ENCODE measurements at places on chromosomes 1 and 21.

DNA sequence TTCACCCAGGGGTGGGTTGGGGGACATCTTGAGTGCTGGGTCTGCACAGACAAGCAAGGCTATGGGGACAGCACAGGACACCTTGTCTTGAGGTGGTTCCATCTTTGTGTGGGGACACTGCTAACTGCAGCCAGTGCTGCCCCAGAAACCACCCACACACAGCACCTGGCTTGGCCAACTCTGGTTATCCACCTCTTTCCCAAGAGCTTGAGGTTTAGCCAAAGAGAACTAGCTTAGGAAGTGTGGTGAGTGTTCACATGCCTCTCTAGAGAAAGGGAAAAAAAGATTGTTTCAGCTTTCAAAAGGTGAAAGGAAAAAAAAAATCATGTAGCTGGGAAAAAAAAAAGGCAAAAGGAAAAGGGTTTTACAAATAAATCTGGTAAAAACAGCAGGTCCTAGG lies 32.4 kb downstream of the BCAR3 start:
- DNase-seq: no peak

- DNase-seq: no peak
Observed at GRCh38 chr21:42456457-42456856, 39.6 kb downstream of the RSPH1 start.

GRCh38 chr1:110505596-110505995 lies 13.4 kb downstream of the KCNA10 start:
- no peak for DNase-seq

DNA sequence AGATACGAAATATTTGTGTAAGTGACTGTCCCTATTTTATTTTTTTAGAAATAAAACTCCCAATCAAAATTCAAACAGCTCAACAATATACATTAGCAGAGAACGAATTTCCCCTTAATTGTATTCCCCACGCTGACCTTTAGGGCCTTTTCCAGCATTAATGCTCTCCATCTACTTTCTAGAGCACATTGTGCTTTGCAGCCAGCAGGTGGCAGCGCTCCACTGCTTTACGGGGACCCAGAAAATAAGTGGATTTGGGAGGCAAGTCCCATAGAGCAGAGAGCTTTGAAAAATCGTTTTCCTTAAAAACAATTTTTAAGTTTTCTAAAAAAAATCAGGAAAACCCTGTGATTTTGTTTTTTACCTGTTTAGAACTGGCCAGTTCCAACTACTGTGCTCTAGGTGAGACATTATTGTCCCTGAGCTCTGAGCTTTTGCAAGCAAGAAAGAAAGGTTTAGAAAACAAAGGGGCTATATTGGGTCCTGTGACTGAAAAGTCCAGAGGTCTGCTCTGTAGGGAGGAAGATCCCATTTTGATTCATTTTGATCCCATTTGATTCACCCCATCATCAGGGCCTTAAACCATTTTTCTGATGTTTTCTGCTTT lies 144.4 kb upstream of the ZNF644 start:
- DNase-seq: peak; percentile 2

- DNase-seq: no peak
Observed at GRCh38 chr1:100142343-100142742, 9.4 kb downstream of the TRMT13 start.

GRCh38 chr21:31406510-31406909 lies 62.4 kb upstream of the TIAM1 start:
- no peak for DNase-seq

DNA sequence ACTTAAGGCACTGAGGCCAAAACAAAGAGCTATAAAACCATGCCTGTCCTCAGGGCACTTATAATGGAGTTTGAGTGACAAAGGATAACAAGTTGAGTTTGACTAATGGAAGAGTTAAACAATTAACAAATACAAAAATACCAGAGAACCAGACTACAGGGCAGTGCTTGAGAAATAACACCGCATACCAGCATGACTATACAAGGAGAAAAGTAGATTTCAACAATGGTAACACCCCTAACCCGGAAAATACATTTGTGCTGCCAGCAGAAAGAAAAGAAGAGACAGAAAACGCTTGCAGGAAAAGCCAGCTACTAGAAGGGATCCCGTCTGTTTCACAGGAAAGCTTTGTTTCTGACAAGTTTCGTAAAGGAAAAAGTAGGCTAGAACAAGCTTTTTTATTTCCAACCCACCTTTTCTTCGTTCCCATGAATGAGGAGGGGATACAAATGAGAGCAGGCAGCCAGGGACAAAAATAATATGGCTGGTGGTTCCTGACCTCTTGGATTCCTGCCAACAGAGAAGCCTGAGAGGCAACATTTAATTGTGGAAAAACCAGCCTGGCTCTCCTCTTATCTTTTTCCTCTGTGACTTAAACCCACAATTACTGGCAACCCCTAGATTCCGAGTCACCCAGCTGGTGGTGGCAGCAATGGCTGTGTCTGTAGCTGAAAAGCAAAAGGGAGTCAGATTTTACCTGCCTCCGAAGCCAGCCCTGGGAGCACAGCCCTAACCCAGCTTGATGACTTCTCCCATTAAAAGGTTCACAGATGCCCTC lies 56.5 kb downstream of the WLS start:
- DNase-seq: no peak

DNA sequence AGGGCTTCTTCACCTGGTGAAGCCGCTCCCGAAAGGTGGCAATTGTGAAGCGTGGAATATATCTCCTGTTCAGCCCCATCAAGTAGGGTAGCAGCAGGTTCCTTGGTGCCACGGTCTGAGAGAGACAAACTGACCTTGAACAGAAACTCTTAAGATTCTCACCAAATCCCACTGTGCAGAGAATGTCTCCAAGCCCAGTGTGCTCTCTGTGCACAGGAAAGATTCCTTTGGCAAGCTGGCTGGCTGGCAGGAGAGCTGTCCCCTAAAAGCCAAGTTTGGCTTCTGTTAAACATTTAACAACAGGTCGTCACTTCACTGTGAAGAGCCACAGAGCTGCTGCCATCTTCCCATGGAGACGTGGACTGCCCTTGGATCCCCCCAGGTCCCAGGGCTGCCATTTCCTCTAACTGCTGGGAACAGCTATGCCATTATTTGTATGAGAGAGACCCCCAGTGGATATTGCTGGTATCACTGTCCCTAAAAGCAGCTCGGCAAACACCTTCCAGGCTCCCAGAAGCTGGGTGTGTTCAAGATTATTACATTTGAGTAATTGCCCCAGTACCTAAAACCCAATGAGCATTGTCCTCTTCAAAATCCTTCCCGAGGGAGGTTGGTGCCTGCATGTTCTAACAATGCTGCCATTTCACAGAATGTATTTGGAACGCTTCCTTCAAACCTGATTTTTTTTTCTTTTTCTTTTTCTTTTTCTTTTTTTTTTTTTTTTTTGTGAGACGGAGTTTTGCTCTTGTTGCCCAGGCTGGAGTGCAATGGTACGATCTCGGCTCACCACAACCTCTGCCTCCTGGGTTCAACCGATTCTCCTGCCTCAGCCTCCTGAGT lies 71.8 kb downstream of the CD58 start:
- DNase-seq: no peak

DNA sequence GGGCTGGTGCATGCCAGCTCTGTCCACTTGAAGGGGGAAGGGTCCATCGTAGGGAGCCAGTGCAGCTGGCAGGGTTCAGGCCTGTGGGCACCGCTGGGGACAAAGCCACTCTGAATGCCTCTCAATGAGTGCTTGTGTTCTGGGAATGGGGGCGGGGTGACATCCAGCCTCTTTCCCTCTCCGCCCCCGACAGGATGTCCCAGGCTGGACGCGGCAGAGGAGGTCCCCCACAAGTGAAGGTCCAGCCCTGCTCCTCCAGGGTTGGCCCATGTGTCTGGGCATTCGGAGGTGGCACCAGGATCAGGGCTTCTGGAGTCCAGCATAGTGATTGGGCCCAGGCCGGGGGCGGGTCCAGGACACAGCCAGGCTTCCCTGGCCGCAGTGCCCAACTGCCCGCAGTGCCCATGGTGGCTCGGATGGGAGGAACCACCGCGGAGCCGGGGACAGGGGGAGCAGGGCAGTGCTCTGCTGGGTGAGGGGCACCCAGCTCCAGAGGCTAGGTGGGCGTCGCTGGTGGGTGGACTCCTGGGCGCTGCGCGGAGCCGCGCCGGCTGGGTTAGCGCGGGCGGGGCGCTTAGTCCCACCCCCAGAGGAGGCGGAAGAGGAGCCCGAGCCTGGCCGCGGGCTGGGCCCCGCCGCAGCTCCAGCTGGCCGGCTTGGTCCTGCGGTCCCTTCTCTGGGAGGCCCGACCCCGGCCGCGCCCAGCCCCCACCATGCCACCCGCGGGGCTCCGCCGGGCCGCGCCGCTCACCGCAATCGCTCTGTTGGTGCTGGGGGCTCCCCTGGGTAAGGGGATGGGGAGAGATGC lies at the start of gene SHISA4:
SHISA4 (plus strand) TSS at position 617 of the 808 bp plus-strand sequence; CDS start at position 714, 97 bp downstream.
- DNase-seq: no peak

- DNase-seq: no peak
Observed at GRCh38 chr1:185608177-185608576, 126.0 kb upstream of the HMCN1 start.

- no peak for DNase-seq
Observed at GRCh38 chr1:218760601-218761570, 412.8 kb upstream of the LYPLAL1 start.

DNA sequence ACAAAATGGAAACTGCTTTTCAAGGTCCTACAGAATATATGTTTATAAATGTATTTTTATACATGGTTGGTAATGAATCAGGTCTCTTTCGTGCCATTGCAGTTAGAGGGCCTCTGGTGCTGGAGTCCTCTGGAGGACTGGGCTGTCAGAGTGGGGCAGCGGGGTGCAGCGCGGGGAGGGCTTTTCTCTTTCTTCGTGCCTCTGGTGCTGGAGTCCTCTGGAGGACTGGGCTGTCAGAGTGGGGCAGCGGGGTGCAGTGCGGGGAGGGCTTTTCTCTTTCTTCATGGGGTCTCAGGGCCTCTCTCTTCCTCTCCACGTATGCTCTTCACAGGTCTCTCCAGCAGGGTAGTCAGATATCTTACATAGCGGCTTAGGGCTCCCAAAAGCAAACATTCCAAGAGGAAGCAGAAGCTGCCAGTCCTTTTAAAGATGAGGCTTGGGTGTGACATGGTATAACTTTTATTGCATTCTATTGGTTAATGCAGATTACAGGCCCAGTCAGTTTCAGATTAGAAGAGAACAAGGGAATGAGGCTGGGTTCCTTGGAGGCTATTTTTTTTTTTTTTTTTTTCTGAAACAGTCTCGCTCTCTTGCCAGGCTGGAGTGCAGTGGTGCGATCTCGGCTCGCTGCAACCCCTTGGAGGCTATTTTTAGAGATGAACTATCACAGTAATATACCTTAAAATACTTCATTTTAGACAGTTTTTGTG lies 13.1 kb downstream of the SDCCAG8 start:
- DNase-seq: no peak

DNA sequence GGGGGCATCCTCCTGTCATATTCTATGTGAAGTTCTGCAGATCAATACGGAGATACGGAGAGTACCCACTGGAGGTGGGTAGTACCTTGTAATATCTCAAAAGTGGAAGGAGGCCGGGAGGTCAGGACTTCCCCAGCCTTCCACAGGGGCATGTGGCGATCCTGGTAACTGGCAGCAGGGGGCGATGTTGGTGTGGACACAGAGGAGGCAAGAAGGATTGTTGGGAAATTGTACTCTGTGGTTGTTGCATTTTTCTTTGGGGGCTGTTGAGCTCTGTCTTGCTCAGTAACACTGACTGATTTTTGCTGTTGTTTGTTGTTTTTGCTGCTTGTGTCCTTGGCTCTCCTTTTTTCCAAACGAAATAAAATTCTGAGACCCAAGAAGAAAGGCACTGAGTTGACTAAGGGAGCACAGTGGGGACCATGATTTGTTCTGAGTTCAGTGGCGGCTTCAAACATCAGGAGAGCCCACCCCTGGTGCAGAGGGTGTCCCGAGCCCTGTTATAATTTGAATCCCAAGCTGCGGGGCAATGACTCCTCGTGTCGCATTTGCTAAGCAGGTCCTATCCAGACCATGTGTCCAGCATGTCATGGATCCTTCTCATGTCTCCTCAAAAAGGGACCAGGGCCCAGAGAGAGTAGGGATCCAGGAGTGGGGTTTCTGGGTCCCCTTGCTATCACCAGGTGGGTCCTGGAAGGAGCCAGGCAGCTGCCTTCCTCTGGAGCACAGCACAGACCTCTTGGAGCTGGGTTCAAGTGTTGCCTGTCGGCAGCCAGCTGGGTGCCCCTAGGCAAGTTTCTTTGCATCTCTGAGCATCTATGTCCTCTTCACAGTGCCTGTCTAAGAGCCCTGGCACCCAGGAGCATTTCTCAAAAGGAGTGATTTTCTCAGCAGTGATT lies 22.8 kb downstream of the LHX4 start:
- peak; percentile 22 for DNase-seq

- no peak for DNase-seq
Observed at GRCh38 chr1:179630719-179631118, 39.1 kb downstream of the TDRD5 start.

GRCh38 chr1:52139817-52140540 lies 1.9 kb upstream of the ZFYVE9 start:
- DNase-seq: no peak

DNA sequence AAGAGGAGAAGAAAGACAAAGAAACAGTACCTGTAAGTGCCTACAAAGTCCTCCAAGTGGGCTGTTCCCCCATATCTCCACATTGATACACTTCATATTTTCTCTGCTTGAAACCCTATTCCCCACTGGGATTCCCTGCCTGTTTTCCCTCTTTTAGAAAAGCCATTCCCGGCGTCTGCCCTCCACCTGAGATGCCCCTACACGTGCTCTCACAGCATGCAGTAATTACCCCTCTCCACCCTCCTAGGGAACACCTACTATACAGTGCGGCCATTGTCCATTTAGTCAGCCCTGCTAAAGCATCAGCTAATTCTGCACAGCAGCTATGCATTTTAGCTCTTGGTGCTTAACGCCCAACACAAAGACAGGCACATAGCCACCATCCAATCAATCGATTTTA lies 135.7 kb upstream of the TIAM1 start:
- DNase-seq: no peak

DNA sequence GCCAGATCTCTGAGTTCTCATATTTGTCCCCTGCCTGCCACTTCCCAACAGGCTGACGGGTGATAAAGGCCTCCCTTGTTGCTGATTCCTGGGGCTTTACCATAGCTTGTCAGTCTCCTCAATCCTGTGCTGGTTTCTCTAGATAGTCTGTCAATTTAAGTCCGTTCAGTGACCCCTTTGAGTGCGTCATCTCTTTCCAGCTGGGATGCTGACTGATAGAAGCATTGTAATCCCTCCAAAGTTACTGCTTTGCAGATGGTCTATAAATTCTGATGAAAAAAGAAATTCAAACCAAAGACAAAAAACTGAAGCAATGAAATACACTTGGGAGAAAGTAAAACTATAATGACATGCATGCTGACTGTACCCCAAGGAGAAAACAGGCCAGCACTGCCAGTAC lies 28.3 kb downstream of the RHOU start:
- DNase-seq: no peak

GRCh38 chr1:207458414-207458813 lies 4.3 kb downstream of the CR2 start:
- DNase-seq: no peak

- no peak for DNase-seq
Observed at GRCh38 chr1:50724626-50725286, 235.3 kb downstream of the FAF1 start.

DNA sequence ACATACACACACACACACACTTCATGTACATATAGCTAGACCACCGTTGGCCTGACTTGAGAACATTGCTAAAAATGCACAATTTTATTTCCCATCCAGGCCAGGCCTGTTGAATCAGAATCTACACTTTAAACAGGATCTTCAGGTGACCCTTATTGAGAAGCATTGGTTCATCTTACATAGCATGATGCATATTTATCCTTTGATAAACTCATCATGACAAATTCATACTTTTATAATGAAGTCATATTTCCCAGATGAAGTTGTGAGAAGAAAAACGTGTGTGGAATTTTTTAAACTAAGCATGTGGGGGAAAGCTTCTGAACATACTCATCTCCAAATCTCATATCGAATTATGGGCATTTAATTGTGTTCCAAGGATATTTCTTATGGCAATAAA lies 877.7 kb downstream of the MRPL39 start:
- no peak for DNase-seq

- DNase-seq: no peak
Observed at GRCh38 chr1:201421041-201421440, 489 bp downstream of the TNNI1 start.

Data from stimulated activated CD8-positive, alpha-beta memory T cell treated with anti-CD3 and anti-CD28 coated beads, Interleukin-2, amount 100 ng/mL, for 1 hour (primary cell).